ENCODE measurements at places on chromosomes 1 and 21.

DNA sequence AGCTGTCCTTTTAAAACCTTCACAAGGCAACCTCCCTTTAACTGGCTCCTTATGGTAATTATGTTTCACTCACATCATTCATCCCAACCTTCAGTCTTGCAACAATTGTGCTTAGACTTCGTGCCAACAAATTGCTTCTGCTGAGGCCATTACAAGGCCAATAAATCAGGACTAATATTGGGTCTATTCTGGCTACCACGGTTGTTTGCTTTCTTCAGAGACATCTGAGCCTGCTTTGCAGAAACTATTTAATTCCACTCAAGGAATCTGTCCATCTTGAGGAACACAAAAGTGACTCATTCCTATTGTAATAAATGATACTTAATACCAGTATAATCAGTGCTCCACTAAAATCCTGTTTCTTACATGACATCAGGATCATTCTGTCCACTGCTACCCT, 2.6 kb upstream of the GSTM4 start:
- DNase-seq, result no peak

GRCh38 chr21:45129189-45129923, 55.0 kb downstream of the ADARB1 start:
- DNase-seq, result no peak

- peak; percentile 36 for DNase-seq
Measured at GRCh38 chr1:36516372-36517010, 33.8 kb upstream of the CSF3R start.

DNA sequence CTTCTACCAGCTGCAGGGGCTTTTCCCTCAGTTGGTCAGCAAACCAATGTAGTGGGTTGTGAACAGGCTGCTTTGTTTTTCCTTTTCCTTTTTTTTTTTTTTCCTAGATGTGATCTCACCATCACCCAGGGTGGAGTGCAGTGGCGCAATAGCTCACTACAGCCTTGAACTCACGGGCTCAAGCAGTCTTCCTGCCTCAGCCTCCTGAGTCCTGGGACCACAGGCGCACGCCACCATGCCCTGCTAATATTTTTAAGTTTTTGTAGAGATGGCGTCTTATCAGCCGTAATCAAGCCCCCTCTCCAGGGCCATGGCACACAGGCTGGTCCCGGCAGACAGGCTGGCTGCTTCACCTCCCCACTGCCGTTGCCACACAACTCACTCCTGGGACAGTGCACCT, 3.4 kb upstream of the TRIM11 start:
- no peak for DNase-seq

- DNase-seq, result no peak
Measured at GRCh38 chr1:6638226-6638625, 13.6 kb downstream of the THAP3 start.

GRCh38 chr1:175118375-175119367, 51.0 kb downstream of the TNN start:
- no peak for DNase-seq

GRCh38 chr1:156097499-156098178, 15.4 kb upstream of the MEX3A start:
- no peak for DNase-seq

DNA sequence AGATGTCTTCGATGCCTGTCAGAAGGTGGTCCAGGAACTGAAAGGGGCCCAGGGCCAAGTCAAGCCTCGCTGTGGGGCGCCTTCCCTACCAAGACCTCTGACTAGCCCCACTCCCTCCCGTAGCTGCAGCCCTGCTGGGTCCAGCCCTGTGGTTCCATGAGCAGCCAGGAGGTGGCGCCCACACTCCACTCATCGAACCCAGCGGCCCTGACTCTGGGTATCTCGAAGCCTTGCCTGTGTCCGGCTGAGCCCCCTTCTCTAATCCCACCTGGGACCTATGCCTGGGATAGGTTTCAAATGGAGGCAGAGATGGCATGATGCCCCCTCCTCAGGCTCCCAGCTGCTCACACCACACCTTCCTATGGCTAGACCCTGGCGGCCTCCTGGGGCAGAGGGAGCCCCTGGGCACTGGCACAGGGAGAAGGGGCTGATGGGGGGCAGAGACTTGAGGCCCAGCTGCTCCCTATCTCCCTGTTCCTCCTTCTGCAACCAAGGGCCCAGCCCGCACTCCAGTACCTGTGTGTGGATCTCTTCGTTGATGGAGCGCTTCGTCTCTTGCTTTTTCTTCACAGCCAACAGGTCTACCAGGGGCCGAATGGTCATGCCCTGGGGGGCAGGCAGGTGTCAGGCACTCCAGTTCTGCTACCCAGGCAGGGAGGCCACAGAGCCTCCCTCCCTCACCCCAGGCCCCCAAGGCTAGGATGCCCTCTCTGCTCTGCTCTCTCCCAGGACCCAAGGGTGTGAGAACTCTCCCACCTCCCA, 52.0 kb downstream of the SLC9A1 start:
- DNase-seq, result no peak

- DNase-seq, result no peak
Measured at GRCh38 chr21:42837421-42838211, 41.7 kb downstream of the WDR4 start.

DNA sequence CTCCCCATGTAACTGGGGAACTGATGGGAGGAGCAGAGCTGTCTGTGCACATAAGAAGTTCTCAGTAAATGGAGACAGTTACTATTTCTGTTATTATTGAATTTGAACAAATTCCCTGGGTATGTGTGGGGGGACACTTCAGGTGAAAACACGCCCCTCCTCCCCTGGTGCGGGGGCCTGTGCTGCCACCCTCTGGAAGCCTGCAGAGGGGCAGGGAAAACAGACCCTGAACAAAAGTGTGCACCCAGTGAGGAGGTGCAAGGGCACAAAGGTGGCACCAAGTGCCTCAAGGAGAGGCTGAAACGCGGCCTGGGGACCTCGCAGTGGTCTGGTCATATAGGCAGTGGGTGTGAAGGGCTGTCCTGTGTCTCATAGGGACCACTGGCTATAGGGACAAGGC, 18.2 kb upstream of the NADK start:
- DNase-seq, result no peak

DNA sequence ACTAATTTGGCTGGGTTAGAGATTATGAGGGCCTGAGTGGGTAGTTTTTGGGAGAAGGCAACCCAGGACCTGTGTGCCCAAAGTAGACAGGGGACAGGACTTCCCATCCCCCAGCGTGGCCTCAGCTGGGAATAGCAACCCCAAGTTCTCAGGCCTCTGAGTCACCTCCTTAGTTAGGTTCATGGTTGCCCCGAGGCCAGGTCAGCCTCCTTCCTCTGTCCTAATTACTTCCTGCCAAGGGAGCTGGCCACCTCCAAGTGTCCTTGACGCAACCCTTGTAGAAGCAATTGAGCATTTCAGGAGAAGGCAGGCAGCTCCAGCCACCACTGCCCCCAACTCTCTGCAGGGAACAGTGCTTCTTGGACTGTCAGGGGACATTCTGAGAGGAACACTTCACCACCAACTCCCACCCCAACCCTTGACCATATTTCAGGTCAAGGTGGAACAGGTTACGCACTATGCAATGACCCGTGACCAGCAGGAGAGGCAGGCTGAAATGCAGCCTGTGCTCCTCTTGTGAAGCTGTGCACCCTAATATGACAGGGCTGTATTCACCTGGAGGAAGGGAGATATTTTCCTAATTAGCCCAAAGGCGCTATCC, 5.1 kb upstream of the NT5C1A start:
- DNase-seq, result no peak

DNA sequence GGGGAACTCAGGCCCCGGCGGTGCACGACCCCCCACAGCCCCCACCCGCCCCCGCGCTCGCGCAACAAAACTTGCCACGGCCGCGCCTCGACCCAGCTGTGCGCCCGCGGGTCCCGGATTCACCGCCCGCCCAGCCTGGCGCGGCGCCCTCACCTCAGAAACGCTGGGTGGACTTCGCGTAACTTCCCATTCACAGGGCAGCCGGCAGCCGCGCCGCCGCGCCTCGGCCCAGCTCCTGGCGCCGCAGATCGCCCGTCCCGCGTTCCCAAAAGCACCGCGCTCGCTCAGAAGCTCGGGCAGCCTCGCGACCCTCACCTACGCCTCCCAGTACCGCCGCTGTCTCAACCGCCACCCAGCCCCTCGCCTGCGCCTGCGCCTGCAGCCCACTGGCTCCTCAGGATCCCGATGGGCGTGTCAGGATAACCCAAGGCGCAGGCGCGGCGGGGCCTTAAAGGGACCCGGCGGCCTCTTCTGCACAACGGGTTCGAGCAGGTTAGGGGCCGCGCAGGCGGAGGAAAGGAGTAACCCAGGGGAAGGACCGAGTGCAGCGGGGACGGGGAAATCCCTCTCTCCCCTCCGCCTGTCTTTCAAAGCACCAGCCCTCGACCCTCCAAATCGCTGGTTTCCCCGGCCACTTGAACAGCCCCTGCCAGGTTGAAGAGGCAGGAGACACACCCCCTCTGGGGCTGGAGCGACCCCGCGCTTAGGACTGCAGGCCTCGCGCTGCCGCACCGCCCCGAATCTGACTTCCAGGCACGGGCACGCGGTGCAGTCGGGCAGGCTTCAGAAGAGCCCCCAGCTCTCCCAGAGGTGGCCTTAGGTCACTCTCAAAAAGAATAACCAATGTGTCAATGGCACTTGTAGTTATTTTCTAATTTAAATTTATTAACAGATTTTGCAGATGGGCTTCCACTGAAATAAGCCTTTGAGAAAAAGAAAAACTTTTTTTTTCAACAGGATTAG, at the start of gene NBPF1:
TSS of gene NBPF1 (minus strand) at position 380 of the 963 bp plus-strand sequence.
- DNase-seq, result peak; percentile 98

DNA sequence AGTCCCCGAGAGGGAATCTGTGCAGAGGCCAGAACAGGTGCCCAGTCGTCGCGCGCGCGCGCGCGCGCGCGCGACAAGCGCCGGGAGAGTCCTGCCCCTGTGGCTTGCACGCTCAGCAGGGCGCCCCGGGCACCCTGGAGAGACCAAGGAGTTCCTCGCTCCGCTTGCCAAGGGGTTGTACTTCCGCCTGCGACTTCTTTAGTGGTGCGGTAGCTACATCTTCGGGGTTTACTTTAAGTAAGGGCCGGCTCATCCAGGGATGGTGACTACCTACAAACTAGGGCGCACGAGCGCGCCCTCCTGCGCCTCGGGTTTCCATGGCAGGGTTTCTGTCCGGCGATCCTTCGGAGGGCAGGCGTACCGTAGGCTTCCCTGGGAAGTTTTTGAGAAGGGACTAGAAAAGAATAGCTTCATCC, 1.4 kb downstream of the LHX4 start:
- DNase-seq, result no peak

GRCh38 chr1:29809446-29810120, 573.3 kb downstream of the PTPRU start:
- DNase-seq, result no peak

DNA sequence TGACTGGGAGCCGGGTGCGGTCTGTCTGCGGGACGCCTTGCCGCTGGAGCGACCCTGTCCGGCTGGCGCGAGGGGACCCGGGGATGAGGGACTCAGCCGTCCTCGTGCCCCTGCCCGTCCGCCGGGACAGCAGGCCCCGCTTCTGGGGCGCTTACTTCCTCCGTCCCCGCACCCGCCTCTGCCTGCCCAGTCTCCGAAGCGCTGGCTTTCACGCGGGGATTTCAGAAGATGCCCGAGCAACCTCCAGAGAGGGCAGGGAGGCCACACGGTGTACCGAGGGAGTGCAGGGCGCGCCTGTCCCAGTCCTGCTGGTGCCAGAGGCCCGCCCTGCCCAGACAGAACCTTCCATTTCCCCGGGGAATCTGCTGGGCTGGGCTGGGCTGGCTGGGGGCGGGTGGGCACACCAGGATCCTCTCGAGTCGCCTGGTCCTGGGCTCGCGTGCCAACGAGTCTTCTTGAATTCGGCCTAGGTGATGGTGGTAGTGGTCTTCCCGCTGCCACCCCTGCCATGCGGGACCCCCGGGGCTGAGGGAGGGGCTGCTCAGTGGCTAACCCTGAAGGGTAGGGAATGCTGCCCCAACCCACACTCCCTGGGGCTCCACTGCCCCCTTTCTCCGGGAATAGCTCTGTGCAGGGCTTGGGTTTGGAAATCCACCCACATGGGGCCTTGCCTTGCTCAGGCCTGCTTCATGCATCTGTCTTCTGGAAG, 2.5 kb upstream of the TRPM2 start:
- no peak for DNase-seq

- no peak for DNase-seq
Measured at GRCh38 chr1:61138921-61139774, 56.8 kb downstream of the NFIA start.

GRCh38 chr1:211267204-211267857, 8.2 kb downstream of the RCOR3 start:
- no peak for DNase-seq

- no peak for DNase-seq
Measured at GRCh38 chr1:22380024-22380785, 71.4 kb upstream of the ZBTB40 start.

DNA sequence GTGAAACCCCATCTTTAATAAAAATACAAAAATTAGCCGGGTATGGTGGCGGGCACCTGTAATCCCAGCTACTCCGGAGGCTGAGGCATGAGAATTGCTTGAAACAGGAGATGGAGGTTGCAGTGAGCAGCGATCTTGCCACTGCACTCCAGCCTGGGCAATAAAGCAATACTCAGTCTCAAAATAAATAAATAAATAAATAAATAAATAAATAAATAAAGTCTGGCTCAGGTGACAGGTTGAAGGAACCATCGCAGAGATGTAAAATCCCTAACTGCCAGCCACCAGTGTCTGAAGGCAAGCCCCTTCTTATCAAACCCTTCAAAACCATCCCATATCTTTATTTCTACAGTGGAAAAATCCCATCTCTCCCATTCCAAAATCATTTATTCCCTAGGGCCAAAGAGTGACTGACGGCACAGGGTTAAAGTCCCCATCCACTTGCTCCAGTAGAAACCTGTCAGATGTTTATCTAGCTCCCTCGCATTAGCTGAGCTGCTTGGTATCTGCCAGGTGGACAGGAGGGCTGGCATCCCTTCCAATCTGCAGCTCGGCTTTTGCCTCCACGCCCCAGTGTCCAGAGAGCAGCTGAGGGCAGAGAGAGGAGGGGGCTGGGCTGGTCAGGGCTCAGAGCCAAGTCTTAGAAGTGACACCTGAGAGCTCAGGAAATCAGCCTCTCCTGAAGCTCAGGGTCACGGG, 5.0 kb downstream of the CSRP1 start:
- DNase-seq, result peak; percentile 80

DNA sequence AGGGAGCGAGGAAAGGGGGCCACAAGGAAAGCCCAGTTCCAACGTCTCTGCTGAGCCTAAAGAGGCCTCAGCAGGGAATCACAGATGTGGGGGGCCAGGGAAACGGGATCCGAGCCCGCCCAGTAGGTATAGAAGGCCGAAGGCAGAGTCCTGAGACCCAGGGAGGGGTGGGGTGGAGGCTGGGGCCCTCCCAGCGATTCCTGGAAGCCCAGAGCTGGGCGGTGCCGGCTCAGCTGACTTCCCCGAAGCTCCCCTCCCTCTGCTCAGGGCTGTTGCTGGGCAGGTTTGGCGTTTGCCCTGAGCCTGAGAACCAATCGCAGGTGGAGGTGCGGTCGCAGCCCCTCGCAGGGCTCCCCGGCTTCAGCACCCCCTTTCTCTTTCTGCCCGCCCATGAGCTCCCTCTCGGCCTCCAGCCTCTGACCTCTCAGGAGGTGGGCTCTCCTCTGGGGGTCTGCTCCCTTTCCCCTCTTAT, 12.8 kb downstream of the ADAMTSL4 start:
- peak; percentile 99 for DNase-seq

- no peak for DNase-seq
Measured at GRCh38 chr21:17428484-17428869, 84.4 kb upstream of the CXADR start.

Data from large intestine (tissue), 12 donors.